ENCODE measurements at places on chromosomes 7 and 10.

DNA sequence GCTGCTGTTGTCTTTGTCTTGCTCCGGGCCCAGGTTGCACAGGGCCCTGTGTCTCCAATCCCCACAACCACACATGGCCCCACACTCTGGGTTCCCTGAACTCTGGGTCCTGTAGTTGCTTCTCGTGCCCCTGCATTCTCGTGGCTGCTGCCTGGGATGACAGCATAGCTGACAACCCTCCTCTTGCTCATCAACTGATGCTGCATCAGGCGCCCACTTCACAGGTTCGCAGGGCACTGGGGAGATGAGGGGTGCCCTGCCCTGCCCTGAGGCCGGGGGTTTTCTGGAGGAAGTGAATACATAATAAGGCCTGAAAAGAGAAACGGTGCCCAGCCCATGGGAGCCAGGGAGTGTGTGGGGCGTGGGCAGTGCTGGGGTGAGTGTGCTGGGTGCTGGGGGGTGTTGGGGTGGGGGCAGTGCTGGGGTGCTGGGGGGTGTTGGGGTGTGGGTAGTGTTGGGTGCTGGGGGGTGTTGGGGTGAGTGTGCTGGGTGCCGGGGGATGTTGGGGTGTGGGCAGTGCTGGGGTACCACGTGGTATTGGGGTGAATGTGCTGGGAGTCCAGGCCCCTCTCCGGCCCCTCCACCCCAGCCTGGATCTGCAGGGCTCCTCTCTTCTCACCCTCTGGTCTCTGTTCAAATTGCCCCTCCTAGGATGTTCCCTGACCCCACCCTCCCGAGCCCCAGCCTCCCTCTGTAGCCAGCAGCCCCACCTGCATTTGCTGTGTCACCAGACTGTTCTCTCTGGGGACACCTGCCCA lies 2.0 kb upstream of the MTG1 start:
- DNase-seq: no peak

- DNase-seq: no peak
These were observed 798.3 kb downstream of the KCNMA1 start for GRCh38 chr10:76839276-76839675.

DNA sequence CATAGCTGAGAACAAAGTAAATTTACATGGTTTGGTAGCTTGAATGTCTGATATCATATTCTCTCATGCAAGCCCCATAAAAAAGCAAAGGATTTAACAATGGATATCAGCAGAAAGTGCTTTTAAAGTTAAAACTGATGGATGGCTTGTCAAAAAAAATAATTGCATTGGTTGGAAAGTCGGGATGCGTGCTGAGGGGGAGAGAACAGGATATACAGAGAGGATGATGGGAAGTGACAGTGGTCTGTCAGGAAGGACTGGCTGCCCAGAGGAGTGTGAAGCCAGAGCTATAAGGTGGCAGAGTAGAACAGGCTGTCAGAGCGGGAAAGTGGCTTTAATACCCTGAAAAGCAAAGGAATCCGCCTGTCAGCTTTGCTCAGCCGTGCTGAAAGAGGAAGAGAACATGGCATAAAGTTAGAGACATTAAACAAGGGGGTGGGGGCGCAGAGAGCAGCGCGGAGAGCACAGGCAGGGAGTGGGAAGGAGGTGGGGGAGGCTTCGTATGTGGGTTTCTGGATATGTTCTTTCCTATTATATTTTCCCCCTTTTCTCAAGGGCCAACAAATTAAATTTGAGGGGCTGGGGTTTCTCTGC lies 493.0 kb downstream of the LRMDA start:
- DNase-seq: no peak

- no peak for DNase-seq
These were observed 19.2 kb downstream of the SFTPA1 start for GRCh38 chr10:79629955-79630327.

- no peak for DNase-seq
These were observed 6.9 kb downstream of the COMTD1 start for GRCh38 chr10:75228834-75229233.

GRCh38 chr10:23516530-23516929 lies 77.7 kb downstream of the OTUD1 start:
- no peak for DNase-seq

DNA sequence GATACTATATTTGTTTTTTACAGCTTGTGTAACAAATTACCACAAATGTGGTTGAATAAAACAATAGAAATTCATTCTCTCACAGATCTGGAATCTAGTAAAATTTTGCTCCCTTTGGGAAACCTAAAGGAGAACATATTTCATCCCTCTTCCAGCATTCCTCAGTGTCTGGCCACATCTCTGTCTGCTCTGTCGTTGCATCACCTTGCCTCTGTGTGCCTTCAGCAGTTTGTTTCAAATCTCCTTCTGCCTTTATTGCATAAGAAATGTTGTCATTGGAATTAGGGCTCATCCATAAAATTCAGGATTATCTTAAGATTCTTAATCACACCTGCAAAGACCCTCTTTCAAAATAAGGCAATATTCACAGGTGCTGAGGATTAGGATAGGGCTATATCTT lies 14.5 kb downstream of the OR2A14 start:
- DNase-seq: no peak

DNA sequence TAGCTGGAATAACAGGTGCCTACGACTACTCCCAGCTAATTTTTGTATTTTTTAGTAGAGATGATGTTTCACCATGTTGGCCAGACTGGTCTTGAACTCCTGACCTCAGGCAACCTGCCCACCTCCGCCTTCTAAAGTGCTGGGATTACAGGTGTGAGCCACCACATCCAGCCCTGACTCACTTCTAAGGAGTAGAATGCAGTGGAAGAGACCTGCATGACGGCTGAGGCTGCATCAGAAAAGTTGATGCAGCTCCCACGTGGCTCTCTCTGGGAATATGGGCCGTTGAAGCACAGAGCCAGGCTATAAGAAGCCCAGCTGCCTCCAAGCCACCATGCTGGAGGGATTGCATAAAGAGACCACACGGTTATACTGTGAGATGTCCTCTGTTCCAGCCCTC lies 21.6 kb upstream of the ASL start:
- DNase-seq: no peak

DNA sequence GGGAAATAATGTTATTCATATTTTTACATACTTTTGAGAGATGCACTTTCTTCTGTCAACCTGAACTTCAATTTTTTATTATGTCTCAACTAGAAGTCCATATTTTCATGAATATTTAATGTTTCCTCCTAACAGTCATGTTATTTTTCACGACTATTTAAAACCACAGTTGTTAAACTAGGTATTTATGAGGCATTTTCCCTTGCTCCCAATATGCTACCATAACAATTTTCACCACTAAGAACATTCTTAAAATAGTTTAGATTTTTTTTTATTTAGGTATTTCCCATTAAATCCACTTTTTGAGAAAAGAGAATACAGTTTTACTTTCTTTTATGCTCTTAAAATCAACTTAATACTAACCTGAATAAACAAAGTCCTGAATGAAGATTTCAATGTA lies 89.4 kb downstream of the JAZF1 start:
- no peak for DNase-seq

DNA sequence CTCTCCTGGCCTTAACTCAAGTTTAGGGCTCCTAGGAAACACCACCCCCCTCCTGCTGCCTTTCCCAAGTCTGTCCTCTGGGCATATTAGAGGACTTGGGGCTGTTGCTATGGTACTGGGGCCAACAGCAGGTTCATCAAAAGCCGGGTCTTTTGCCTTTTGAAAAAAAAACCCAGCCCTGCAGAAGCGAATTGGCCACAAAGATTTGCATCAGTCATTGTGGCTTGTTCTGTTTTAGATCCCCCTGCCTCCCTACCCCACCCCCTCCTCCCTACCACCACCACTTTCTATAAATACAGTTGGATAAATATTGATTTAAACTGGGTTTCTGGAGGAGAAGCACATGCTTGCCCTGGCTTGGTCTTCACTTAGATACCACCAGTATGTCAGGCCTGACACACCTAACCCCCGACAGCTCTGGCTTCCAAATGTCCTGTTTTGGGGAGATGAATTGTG lies 7.0 kb downstream of the MXI1 start:
- DNase-seq: no peak

GRCh38 chr7:150356265-150356897 lies 12.2 kb upstream of the REPIN1 start:
- no peak for DNase-seq

DNA sequence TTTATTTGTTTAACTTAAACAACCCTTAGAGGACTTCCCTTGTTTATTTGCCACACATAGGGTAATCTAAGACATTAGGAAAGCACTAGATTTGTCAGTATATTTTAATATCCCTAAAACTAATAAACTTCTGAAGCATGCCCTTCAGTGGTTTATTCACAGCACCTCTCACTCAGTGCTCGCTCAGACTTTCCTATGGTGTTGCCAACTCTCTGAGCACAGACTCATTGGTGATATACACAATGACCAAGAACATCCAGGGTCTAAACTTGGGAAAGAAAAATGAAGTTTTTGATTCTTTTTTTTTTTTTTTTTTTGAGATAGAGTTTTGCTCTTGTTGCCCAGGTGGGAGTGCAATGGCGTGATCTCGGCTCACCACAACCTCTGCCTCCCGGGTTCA lies 82.2 kb downstream of the RAB11FIP2 start:
- no peak for DNase-seq

Data from stimulated activated CD8-positive, alpha-beta memory T cell treated with anti-CD3 and anti-CD28 coated beads, Interleukin-7, amount 100 ng/mL, for 1 hour (primary cell).